ENCODE measurements at places on chromosomes 1 and 21.

- DNase-seq = no peak
These were observed 48.4 kb upstream of the ZBTB18 start for GRCh38 chr1:244002721-244003120.

DNA sequence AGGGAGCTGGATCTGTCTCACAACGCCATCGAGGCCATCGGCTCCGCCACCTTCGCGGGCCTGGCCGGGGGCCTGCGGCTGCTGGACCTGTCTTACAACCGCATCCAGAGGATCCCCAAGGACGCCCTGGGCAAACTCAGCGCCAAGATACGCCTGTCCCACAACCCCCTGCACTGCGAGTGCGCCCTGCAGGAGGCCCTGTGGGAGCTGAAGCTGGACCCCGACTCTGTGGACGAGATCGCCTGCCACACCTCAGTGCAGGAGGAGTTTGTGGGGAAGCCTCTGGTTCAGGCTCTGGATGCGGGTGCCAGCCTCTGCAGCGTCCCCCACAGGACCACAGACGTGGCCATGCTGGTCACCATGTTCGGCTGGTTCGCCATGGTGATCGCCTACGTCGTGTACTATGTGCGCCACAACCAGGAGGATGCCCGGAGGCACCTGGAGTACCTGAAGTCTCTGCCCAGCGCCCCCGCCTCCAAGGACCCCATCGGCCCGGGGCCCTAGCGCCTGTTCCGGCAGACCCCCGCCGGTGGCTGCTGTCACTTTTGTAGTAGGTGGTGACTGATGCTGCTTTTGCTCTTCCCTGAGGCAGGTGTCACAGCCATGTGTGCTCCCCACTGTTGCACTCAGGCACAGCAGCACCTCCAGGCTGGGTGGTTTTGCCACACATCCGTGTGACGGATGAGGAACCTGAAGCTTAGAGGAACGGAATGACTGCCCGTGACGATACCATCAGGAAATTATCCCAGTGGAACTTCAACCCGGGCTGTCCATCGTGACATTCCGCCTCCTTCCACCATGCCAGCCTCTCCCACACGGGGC lies 1.8 kb downstream of the LRRC3 start:
- no peak for DNase-seq

DNA sequence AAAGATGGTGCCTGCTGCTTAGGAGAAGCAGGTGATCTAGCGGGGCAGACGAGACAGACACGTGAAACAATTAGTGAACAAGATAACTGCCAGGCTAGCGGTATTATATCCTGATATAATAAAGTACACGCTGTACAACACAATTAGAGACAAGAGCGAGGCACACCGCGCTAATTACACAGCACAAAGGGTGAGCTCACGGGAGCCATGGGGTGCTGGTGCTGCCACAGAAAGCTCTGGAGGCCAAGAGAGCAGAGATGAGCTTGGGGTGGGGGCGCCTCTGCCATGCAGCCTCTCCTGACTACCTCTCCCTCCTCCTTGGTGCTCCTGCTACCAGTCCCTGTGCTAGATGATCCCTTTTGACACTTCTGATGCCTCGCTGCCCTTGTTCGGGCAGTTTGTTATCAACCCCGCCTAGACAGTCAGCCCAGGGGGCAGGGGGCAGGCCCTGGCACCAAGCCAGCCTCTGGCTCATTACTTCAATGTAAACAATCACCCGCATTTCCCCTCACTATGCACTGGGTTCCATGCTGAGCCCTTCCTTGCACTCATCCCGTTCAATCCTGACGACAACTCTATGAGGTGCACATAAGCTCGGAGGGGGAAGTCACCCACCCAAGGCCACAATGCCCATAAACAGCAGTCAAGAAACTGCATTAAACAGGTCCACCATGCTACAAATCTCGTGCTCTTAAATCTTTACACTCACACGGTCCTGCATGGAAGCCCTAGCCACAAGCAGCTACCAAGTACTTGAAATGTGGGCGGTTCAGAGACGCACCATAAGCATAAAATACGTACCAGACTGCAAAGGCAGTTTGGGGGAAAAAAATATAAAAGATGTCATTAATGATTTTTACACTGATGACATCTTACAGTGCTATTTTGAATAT lies 103.0 kb downstream of the SSBP3 start:
- DNase-seq = no peak

DNA sequence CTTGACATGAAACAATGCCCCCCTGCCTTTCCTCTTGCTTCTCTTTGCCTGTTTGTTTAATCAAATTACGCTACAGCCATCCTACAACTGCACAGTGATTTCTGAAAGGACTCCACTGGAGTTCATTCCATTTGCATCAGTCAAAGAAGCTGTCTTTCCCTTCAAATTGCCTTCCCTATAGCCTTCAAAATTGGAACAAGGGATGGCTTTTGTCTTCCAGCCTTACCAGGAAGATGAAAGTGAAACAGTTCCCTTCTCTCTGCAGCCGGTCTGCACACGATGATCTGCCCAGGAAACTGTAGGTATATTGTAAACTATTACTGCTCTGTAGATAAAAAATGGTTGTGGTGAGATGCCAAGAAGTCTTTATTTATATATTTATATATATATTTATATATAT lies 65.6 kb upstream of the ETS2 start:
- DNase-seq = no peak

DNA sequence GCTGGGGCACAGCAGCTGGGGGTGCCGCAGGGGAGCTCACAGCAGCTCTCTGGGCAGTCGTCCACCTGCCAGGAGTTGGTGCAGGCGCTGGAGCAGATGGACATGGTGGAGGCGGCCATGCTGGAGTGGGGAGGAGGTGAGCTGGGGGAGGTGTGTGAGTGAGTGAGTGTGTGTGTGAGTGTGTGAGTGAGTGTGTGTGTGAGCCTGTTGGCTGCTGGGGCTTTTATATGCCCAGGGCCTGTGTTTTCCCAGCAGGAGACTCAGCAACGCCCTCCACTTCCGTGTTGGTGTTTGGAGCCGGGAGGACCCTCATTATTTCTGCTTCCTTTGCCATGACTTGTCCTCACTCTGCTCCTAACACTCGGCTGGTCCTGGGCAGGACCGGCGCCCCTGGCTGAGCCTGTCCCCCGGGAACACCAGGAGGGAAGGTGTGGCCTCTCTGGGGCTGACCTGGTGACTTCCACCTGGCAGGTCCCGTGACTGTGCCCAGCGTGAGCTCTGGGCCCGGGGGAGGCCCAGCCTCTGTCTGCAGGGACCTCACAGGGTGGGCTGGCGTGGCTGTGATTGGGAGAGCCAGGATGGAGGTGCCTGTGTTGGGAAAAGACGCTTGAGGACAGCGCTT lies at the start of gene KRTAP10-2:
TSS of gene KRTAP10-2 (minus strand) at position 166 of the 622 bp plus-strand sequence. CDS start at position 119, 47 bp downstream.
- no peak for DNase-seq

DNA sequence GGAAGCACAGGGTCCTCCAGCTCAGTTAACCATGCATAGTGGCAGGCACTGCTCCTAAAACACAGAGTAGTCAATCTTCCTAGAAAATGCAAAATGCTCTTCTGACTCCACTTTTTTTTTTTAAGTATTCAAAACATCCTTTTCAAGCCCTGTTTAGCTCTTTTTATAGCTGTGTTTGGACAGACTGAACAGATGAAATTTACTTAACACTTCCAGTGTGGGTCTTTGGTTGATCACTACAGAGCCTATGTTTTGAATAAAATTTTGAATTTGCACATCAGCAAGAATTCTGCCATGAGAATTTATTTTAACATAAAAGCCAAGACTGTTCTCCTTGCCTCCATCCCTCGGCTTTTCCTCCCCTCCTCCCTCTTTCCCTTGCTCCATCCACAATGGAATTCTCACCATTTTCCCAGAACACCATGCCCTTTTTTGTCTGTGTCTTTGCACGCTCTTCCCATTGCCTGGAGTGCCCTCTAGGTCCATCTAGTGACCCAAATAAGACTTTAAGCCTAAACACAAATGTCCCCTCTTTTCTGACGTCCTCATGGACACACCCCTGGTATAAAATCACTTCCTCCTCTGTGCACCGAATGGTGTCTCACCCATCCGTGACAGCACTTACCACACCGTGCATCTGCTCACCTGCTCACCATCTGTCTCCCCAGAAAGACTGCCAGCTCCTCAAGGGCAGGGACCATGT lies 24.0 kb upstream of the CPT2 start:
- DNase-seq = no peak
